Osteocyte (in vitro differentiated cells): ENCODE measurements at places on chromosomes 5 and 9. TPM values are rescaled to one million over a fixed set of nuclear protein-coding genes. Genes with fewer than 3 reads are reported as not detected.

STING1 gene
- 61.6 and 73.0 TPM in 2 replicates for total RNA-seq

FAM13B gene
- 42.7 and 44.4 TPM in 2 replicates for total RNA-seq

SHISAL2B gene
- total RNA-seq: not detected in 2 replicates

NEUROG1 gene
- not detected in 2 replicates for total RNA-seq

RLN2 gene
- not detected in 2 replicates for total RNA-seq

PCDHB8 gene
- total RNA-seq: 0.81 and 1.1 TPM in 2 replicates

ZNF454 gene
- 1.2 and 1.6 TPM in 2 replicates for total RNA-seq

ZBED3 gene
- total RNA-seq: 18.0 and 21.0 TPM in 2 replicates

HAVCR1 gene
- not detected in 2 replicates for total RNA-seq

CEL gene
- 1.3 and 1.9 TPM in 2 replicates for total RNA-seq

EDIL3 gene
- total RNA-seq: 470 and 495 TPM in 2 replicates

CEP78 gene
- total RNA-seq: 13.9 and 15.8 TPM in 2 replicates

CBY3 gene
- total RNA-seq: not detected in 2 replicates

PCDHGB2 gene
- total RNA-seq: 0.50 and 0.59 TPM in 2 replicates

NR5A1 gene
- total RNA-seq: not detected in 2 replicates

IGFBPL1 gene
- total RNA-seq: 1.7 and 2.8 TPM in 2 replicates

DNAH5 gene
- total RNA-seq: 0.21 and 0.37 TPM in 2 replicates

CATSPER3 gene
- total RNA-seq: not detected in 2 replicates

PTPDC1 gene
- total RNA-seq: 9.9 and 11.5 TPM in 2 replicates

ARSK gene
- 9.4 and 10.7 TPM in 2 replicates for total RNA-seq

TAF11L5 gene
- not detected in 2 replicates for total RNA-seq

XPA gene
- total RNA-seq: 10.1 and 10.6 TPM in 2 replicates

LAMC3 gene
- 0.68 and 1.0 TPM in 2 replicates for total RNA-seq

SPATA31C1 gene
- not detected in 2 replicates for total RNA-seq

NRG2 gene
- total RNA-seq: 0.86 and 1.5 TPM in 2 replicates

CTXN3 gene
- not detected in 2 replicates for total RNA-seq

NXNL2 gene
- total RNA-seq: 0.32 TPM in 1 of 2 replicates, not detected in the other

LRRC70 gene
- total RNA-seq: 0.73 and 1.6 TPM in 2 replicates

PCDHAC2 gene
- 2.3 and 3.0 TPM in 2 replicates for total RNA-seq

FSTL4 gene
- total RNA-seq: not detected in 2 replicates

IQGAP2 gene
- 8.8 and 11.8 TPM in 2 replicates for total RNA-seq

COL5A1 gene
- total RNA-seq: 1,552 and 1,672 TPM in 2 replicates

CANX gene
- 809 and 868 TPM in 2 replicates for total RNA-seq

PCDHA3 gene
- total RNA-seq: 0.19 and 0.42 TPM in 2 replicates

RASGEF1C gene
- not detected in 2 replicates for total RNA-seq

SYK gene
- not detected in 2 replicates for total RNA-seq

HAPLN1 gene
- 114 and 124 TPM in 2 replicates for total RNA-seq

FOXD4L4 gene
- not detected in 2 replicates for total RNA-seq

PTGER4 gene
- 68.0 and 70.0 TPM in 2 replicates for total RNA-seq

TSSK1B gene
- 0.21 and 0.42 TPM in 2 replicates for total RNA-seq

CCDC127 gene
- total RNA-seq: 9.9 and 11.1 TPM in 2 replicates

SMIM32 gene
- not detected in 2 replicates for total RNA-seq
